Stimulated activated CD4-positive, alpha-beta T cell treated with anti-CD3 and anti-CD28 coated beads, Interleukin-4, amount 100 ng/mL, for 1 hour (primary cell): ENCODE measurements at places on chromosomes 16 and 17.

DNA sequence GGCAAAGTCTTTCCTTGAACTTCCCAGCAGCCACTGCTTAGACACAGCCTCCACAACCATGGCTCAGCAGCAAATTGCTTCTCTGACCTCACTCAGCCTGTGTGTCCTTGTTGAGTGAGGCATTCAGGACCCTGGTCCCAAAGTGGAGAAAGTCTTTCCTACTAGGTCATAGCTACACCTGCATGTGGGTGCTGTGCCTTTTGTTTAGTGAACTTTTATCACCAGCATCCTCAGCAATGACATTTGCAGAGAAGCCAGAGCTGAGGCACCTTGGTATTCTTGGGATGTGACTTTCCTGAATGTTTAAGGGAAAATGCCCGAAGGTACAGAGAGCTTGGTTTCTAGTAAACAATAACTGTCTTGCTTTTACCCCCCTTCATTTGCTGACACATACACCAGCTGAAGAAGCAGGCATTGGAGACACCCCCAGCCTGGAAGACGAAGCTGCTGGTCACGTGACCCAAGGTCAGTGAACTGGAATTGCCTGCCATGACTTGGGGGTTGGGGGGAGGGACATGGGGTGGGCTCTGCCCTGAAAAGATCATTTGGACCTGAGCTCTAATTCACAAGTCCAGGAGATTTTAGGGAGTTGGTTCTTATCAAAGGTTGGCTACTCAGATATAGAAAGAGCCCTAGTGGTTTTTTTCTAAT is 20.9 kb upstream of the STH start:
- no peak for DNase-seq

DNA sequence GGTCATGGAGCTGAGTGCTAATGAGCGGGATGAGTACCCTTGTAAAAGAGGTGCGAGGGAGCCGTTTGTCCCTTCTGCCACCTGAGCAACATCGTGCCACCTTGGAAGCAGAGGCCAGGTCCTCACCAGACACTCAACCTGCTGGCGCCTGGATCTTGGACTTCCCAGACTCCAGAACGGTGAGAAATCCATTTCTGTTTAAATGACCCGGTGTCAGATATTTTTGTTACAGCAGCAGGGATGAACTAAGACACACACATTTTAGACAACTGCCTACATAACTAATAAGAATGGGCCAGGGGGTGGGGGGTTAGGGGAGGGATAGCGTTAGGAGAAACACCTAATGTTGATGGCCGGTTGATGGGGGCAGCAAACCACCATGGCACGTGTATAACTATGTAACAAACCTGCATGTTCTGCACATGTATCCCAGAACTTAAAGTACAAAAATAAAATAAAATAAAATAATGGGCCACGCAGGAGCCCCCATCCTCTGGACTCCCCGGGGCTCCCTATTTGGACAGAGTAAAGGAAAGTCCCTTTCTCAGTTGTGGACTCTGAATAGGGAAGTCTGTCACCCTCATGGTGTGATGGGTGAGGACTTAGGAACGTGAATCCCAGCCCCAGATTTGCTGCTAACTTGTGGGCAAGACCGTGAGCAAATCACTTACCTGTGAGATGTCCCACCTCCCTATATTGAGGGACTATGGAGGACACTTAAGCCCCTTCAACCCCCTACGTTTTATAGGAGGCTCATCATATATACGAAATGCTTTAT is 60.6 kb upstream of the DNAH17 start:
- DNase-seq = no peak

DNA sequence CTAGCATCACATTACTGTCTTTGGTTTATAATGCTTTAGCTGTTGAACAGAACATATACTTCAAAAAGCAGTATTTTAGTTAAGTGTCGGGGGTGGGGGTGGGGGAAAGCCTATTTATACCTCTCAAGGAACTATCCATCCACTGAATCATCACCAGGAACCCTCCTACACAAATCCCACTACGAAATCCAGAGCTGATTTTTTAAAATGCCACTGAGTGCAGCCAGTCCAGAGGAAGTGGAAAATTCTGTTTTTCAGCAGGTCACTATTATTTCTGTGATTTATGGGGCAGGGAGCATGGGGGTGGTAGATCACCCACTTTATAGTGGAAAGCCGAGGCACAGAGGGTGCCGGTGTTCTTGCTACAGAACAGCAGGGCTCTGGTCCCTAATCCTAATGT is 284.1 kb downstream of the SOX9 start:
- DNase-seq = no peak

DNA sequence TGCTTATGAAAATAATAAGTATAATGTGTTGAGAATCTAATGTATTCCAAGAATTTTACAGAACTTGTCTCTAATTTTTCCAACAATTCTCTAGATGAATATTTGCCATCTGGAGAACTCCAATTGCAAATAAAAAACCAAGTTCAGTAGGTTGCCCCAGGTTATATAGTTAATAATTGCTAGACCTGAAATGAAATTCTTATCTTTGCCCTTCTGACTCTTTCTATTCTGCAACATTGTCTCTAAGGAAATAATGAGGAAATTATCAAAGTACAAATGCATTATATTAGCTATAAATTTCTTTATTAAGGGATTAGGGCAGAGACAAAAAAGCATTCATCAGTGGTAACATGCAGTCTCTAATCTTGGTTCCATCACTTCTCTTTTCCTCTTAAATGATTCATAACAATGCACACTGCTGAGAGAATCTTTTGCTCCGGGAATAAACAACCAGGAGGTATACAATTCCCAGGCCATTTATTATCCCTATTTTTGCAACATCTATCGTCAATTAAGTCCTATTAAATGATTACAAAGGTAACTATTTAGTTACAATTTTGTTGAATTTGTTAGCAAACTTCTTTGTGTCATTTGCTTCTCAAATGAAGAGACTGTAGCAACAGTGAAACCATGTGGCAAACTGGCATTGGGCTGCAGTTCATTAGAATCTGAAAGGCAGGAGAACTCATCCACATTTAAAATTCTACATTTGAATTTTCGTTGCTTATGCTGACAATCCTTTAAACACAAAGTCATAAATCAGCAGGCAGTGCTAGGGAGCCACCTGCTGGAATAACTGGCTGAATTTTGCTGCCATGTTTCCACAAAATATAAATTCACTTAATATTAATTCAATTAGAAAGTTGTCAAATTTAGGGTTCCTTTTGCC is 349.6 kb downstream of the KIF2B start:
- DNase-seq = no peak

- no peak for DNase-seq
These were observed 232.3 kb downstream of the WWOX start for GRCh38 chr16:78331731-78332130.

GRCh38 chr16:51562891-51563290 is 411.8 kb upstream of the SALL1 start:
- DNase-seq = no peak

GRCh38 chr16:48850097-48850770 is 240.3 kb upstream of the N4BP1 start:
- DNase-seq = no peak

GRCh38 chr17:82948081-82948511 is 108.3 kb upstream of the ZNF750 start:
- DNase-seq = no peak

GRCh38 chr17:71809537-71809936 is 311.3 kb upstream of the SOX9 start:
- no peak for DNase-seq

GRCh38 chr17:17560167-17560566 is 31.3 kb downstream of the PEMT start:
- no peak for DNase-seq
